ENCODE measurements at places on chromosomes 16 and 17.

DNA sequence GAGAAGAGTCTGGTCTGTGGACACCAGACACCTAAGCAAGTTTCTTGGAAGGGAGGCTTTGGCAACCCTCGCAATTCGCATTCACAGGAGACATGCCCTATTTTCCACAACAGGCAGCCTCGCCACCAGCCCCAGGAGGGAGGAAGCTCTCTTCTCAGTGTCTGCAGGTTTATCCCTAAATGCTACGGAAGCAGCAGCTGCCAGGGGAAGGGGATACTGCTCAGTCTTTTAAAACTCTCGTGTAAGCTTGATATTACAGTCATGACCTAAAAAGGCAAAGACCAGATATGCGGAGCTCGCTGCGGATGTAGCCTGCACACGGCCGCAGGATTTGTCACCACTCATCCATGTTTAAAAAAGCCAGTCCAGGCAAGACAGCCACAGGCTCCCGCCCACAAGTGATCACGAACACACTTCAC is 159.2 kb upstream of the RPH3AL start:
- H3K27me3 ChIP-seq = no peaks in the 10 kb centered on the region
- no peak for DNase-seq
- no peaks in the 10 kb centered on the region for H3K36me3 ChIP-seq
- peaks cover 4% of the 10 kb centered on the region for H3K4me1 ChIP-seq

- H3K36me3 ChIP-seq = no peaks in the 10 kb centered on the region
Measured at GRCh38 chr17:30212750-30213149, 22.7 kb downstream of the SLC6A4 start.

DNA sequence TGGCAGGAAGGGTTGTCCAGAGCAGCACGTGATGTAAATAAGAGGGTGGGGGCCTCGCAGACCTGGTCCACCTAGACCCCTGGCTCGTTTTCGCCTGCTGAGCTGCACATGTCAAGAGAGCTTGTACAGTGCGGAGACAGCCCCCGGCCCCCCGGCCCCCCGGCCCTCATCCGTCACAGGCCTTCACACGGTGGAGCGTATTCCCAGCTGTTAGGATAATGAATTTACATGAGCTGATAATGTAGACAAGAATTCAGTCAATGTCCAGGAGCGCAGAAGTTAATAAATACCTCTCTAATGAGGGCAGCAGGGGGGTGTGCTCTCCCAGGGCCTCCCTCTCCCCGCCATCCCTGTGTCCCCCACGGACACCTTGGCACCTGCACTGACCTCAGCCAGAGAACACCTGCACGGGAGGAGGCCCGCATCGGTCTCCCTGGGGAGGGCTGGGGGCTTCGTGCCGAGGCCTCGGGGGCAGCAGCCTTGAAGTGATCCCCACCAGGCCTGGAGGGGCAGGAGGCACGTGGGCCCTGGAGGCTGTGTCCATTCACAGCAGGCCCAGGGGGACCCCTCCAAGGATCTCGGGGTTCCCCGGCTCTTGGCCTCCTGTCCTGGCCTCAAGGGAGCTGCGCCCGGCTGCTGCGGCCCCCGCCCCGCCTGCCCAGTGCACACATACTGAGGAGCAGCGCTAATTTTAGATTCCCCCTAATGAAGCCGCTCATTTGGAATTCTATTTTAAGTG is 14.6 kb downstream of the GSE1 start:
- no peak overlapping the region for H3K4me3 ChIP-seq
- peaks cover 74% of the 10 kb centered on the region for H3K4me1 ChIP-seq
- H3K36me3 ChIP-seq = peaks cover 3% of the 10 kb centered on the region
- no peak for DNase-seq

- H3K4me3 ChIP-seq = no peak overlapping the region
- no peak for DNase-seq
- H3K27me3 ChIP-seq = peaks cover 44% of the 10 kb centered on the region
Measured at GRCh38 chr16:23174622-23175021, 7.9 kb upstream of the SCNN1G start.

DNA sequence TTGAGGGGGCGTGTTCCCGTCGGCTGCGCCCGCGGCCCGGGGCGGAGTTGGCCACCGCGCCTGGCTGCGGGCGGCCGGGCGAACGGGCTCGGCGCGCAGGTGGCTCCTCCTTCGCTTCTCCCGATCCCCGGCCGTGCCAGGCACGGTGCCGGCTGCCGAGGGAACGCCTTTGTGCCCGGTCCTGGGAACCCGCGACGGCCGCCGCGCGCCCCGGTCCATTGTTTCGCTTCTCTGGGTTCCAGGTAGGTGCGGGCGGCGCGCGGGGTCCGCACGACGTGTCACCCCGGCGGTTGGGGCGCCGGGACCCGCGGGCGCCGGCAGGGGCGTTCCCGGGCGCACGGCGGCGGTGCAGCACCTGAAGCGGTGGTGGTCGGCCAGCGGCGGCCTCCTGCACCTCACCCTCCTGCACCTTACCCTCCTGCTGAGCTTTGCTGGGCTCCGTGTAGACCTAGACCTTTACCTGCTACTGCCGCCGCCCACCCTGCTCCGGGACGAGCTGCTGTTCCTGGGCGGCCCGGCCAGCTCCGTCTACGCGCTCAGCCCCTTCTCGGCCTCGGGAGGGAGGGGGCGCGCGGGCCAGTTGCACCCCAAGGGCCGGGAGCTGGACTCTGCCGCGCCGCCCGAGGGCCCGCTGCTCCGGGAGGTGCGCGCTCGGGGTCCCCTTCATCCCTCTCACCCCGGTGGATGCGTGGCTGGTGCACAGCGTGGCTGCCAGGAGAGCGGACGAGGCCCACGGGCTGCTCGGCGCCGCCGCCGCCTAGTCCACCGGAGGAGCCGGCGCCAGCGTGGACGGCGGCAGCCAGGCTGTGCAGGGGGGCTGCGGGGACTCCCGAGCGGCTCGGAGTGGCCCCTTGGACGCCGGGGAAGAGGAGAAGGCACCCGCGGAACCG is 99.9 kb downstream of the EFCAB13 start:
- H3K36me3 ChIP-seq = peaks cover 25% of the 10 kb centered on the region
- no peak overlapping the region for H3K27ac ChIP-seq
- peaks cover 9% of the 10 kb centered on the region for H3K4me1 ChIP-seq
- DNase-seq = peak; percentile 1
- peaks cover 17% of the 10 kb centered on the region for H3K27me3 ChIP-seq

- H3K36me3 ChIP-seq = no peaks in the 10 kb centered on the region
- no peaks in the 10 kb centered on the region for H3K4me1 ChIP-seq
- no peak overlapping the region for H3K4me3 ChIP-seq
- H3K27ac ChIP-seq = no peak overlapping the region
- no peak for DNase-seq
Measured at GRCh38 chr17:82627405-82627804, 20.8 kb downstream of the WDR45B start.

DNA sequence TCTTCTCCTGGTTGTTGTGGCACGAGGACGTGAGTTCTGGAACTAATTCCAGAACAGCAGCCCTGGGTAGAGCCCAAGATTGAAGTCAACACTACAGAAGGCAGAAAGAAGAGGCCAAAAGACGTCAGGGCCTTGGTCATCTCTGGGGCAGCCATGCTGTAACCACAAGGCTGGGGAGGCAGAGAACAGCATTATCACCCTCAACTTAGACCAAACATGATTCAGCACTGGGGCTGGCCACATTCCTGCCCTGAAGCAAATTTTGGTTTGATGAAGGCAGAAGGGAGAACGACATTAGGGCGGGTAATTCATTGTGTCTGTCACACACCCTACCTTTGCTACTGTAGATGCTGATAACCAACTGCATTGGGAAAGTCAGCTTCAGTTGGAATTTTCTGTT is 9.7 kb upstream of the ALOX15B start:
- H3K36me3 ChIP-seq = no peaks in the 10 kb centered on the region
- H3K27me3 ChIP-seq = peaks cover 55% of the 10 kb centered on the region
- no peak overlapping the region for H3K27ac ChIP-seq

DNA sequence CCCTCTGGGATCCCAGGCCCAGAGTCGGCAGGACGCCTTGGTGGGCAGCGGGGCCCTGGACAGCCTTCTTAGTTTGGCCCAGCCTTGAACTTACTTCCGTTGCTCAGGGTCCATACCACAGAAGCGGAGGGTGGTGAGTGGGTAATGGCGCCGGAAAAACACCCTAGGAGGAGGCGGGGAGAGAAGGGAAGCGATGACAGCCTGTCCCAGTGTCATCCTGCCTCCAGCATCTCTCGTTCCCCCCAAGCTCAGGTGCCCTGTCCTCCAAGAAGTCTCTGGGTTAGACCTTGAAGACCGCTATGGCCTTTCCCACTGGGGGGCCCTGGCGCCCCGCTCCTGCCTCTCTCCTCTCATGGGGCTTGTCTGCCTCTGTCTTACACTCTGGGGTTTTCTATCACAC is 22.9 kb downstream of the TNS4 start:
- H3K27ac ChIP-seq = peak overlapping the region; percentile 96
- no peaks in the 10 kb centered on the region for H3K27me3 ChIP-seq
- H3K4me3 ChIP-seq = no peak overlapping the region
- no peak for DNase-seq
- H3K36me3 ChIP-seq = no peaks in the 10 kb centered on the region

DNA sequence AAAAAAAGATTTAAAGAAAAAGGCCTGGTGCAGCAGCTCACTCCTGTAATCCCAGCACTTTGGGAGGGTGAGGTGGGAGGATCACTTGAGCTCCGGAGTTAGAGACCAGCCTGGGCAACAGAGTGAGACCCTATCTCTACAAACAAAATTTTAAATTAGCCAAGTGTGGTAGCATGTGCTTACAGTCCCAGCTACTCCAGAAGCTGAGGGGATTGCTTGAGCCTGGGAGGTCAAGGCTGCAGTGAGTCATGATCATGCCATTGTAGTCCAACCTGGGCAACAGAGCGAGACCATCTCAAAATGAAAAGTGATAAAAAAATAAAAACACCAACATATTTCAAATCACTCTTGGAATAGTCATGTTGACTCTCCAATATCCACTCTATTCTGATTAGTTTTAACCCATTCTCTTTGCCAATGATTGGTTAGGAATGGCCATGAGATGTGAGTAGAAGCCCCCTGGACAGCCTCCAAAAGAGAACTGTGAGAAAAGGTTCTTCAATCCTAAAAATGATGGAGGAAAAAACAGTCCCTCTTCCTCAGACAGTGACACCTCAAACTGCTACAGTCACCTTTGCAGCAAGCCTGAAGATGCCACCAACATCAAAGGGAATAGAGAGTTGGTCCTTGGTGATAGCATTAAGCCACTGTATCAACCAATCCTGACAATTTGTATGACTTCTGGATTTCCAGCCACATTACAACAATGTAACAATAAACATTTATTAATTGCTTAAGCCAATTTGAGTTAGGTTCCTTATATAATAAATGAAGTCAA is 2.9 kb upstream of the KANSL1 start:
- peaks cover 70% of the 10 kb centered on the region for H3K4me1 ChIP-seq
- DNase-seq = no peak
- H3K4me3 ChIP-seq = peak overlapping the region; percentile 41
- peak overlapping the region; percentile 100 for H3K27ac ChIP-seq

DNA sequence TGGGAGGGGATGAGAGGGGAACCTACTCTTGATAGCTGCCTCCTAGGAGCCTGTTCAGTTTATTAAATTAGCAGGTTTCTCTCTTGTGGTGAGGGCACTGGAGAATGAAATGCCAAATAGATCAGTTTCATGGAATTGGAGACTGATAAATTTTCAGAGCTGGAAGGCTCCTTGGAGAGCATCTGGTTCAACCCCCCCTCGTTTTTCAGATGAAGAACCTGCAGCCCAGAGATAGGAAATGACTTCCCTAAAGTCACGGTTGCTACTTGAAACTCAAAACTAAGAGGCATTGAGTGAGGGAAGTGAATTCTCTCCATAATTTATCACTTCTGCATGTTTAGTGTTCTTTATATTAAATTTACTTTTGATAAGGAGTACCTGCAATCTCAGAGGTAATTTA is 366.0 kb upstream of the CCL2 start:
- H3K4me1 ChIP-seq = no peaks in the 10 kb centered on the region
- H3K36me3 ChIP-seq = no peaks in the 10 kb centered on the region
- H3K27ac ChIP-seq = no peak overlapping the region

DNA sequence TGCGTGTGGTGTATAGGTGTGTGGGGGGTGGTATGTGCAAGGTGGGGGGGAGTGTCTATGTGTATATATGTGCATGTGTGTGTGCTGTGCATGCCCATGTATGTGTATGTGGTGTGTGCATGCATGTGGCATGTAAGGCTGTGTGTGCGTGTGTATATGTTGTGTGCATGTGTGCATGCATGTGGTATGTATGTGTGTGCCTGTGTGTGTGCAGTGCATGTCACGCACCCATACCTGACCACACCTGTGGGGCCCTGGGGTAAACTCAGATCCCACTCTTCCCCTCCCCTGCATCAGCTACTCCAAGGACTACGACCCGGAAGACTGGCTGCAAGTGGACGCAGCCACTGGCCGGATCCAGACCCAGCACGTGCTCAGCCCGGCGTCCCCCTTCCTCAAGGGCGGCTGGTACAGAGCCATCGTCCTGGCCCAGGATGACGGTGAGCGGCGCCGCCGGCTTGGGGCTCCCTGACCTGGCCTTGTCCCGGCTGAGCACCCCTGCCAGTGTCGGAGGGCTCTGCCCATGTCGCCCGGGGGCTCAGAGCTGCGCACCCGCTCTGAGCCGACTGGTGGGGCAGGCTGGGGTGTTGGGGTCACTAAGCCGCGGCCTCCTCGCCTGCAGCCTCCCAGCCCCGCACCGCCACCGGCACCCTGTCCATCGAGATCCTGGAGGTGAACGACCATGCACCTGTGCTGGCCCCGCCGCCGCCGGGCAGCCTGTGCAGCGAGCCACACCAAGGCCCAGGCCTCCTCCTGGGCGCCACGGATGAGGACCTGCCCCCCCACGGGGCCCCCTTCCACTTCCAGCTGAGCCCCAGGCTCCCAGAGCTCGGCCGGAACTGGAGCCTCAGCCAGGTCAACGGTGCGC is 9.1 kb downstream of the SLC22A31 start:
- H3K27ac ChIP-seq = no peak overlapping the region
- H3K36me3 ChIP-seq = no peaks in the 10 kb centered on the region
- H3K4me3 ChIP-seq = peak overlapping the region; percentile 65

GRCh38 chr17:50151937-50152547 is 1.6 kb upstream of the PPP1R9B start:
- H3K27ac ChIP-seq = peak overlapping the region; percentile 95
- H3K36me3 ChIP-seq = no peaks in the 10 kb centered on the region
- peaks cover 50% of the 10 kb centered on the region for H3K4me1 ChIP-seq
- no peaks in the 10 kb centered on the region for H3K27me3 ChIP-seq
- peak overlapping the region; percentile 86 for H3K4me3 ChIP-seq
- no peak for DNase-seq

- H3K4me1 ChIP-seq = no peaks in the 10 kb centered on the region
- DNase-seq = no peak
- no peak overlapping the region for H3K4me3 ChIP-seq
- H3K36me3 ChIP-seq = no peaks in the 10 kb centered on the region
- H3K27ac ChIP-seq = no peak overlapping the region
Measured at GRCh38 chr16:72604375-72604774, 432.4 kb upstream of the PMFBP1 start.

GRCh38 chr16:6957681-6958080 is 375.0 kb upstream of the RBFOX1 start:
- H3K4me1 ChIP-seq = no peaks in the 10 kb centered on the region
- no peak overlapping the region for H3K4me3 ChIP-seq
- H3K27me3 ChIP-seq = no peaks in the 10 kb centered on the region
- DNase-seq = no peak
- H3K27ac ChIP-seq = no peak overlapping the region
- no peaks in the 10 kb centered on the region for H3K36me3 ChIP-seq
